Activated T-cell treated with anti-CD3 and anti-CD28 coated beads, Interleukin-2, amount 50 U/mL, for 24 hours (primary cell): ENCODE measurements at places on chromosomes 3 and 15.
A peak's percentile ranks its signal among the peaks of the same experiment; 100 is the strongest.

DNA sequence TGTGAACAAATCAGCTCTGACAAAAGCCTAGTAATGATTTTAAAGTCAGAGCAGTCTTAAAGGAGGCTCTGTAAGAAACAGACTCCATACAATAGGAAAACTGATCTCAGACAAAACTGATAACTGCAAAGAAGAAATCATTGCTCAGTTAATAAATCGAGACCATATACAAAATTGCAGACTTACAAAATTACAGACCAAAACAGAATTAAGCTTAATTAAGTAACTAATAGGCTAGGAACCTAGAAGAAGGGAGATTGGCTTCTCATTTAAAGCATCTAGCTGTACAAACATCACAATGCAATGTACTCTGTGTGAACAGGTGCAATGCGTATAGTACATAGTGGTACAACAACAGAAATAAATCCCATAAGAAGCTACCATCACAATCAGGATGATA lies 46.3 kb downstream of the ZBTB20 start:
- no peak for DNase-seq

- DNase-seq: no peak
Observed at GRCh38 chr15:64635499-64636495, 139.6 kb downstream of the RBPMS2 start.

- no peak for DNase-seq
Observed at GRCh38 chr3:52021489-52022268, 26.0 kb upstream of the RPL29 start.

- no peak for DNase-seq
Observed at GRCh38 chr15:53976844-53977392, 1.3 kb upstream of the UNC13C start.

DNA sequence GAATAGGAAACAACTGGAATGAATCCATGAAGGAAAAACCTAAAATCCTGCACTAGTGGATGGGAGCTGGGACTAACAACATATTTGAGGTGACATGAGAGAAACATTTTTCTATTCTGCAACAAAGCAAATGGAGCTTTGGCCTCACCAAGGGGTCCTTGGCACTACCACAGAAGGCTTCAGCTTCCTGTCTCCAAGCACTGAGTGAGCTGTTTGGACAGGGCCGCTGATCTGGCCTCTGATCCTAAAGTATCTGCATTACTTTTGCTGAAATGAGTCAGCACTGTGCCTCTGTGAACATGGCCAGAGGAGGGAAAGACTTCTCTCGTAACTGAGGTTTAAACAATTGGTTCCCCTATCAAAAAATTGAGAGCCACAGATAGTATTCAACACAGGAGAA lies 9.0 kb downstream of the ARPP21 start:
- no peak for DNase-seq

- no peak for DNase-seq
Observed at GRCh38 chr3:34056181-34056910, 257.9 kb downstream of the PDCD6IP start.

DNA sequence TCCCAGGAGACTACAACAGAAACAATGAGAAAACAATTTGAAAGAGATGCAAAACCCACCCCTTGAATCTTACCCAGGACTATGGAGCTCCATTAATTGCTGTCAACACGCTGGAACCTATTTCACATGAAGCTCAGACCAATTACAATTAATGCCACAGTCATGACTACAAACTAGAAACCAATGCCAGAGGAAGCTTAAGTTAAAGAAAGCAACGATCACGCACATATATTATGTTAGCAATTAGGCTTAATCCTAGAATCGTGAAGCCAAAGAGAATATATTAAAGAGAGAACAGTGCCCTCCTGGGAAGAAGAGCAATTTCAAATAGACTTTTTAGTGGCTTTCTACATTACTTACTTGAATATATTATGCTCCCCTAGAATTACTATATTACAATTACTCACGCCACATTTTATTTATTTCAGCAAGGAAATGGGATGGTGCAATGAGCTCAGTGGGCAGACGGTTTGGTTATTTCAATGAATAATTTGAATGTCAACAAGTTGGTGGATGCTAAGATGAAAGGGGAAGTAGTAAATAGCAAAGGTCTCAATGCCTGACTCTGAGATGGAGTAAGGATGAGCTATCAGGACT lies 125.5 kb downstream of the GREM1 start:
- no peak for DNase-seq

GRCh38 chr15:63402498-63403253 lies 21.0 kb upstream of the CA12 start:
- DNase-seq: no peak

GRCh38 chr3:182597621-182598041 lies 195.7 kb upstream of the ATP11B start:
- DNase-seq: no peak

- no peak for DNase-seq
Observed at GRCh38 chr3:170307671-170308405, 49.7 kb upstream of the SKIL start.

- no peak for DNase-seq
Observed at GRCh38 chr3:65632414-65632813, 406.3 kb downstream of the MAGI1 start.

DNA sequence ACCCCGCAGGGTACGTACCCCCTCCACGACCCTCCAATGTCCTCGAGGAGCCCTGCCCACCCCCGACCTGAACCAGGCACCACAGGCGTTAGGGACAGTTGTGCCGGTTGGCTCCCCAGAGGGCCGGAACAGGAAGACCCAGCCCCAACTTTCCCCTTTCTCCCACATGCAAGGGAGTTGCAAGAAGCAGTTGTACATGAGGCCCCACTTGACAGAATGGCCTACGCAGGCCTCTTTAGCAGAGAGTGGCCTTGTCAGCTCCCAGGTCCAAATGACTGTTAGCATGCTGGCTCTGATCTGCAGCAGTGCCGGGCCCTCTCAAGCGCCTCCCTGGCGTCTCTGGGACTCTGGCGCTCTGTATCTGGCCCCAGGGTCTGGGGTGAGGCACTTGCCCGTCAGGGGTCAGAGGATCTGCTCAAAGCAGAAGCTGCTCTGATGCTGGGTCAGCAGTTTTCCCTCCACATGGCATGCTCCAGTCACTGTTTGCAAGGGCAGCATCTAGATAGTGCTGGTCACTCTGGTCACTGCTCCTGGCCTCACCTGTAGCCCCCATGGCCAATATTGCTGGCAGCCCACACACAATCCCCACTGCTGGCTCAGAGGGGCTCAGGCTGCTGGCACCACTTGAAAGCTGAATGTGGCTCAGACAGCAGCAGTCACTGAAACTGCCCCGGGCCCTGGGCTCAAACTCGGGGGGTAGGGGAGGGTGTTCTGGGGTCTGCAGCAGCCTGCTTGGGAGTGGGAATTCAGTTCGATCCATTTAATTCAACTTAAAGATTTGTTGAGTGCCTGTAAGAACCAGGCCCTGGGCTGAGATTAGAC lies 254.5 kb downstream of the FAM43A start:
- DNase-seq: no peak

- no peak for DNase-seq
Observed at GRCh38 chr15:99467338-99467720, 98.5 kb upstream of the MEF2A start.

- DNase-seq: peak; percentile 64
Observed at GRCh38 chr15:28094732-28095521, 4.2 kb downstream of the OCA2 start.

DNA sequence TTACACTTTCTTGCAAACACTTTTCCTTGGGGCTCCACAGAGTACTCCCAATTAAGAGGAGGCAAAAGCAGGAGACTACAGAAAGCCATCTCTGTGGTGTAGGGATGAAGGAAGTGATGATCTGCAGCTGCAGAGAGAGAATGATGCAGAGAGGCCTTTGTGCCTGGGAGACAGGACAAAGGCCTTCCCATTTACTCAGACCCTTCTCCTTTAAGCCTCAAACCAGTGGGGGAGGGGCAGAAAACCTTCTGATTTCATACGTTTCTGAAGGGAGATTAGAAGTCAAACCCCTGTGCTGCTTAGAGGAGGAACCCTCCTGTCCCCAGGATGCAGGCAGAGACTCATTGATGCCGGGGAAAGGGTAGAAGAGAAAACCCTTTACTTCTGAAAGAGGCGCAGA lies 130.8 kb downstream of the NEO1 start:
- no peak for DNase-seq

DNA sequence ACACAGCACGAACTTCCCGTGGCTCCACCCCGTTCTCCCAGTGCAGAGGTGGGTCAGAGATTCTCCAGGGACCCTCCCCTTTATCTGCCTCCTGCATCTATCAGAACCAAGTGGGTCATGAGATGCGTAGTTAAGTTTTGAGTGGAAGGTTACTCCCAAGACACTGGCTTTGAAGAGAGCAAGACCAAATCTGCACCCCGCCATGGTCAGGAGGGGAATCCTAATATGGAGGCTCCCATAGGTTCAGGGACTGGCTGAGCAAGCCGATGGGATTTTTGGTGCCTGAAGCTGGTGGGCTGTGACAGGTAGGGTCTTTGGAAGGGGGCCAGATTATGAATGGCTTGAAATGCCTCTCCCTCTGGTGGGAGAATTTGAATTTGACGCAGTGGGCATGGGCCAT lies 207.0 kb upstream of the NR2E3 start:
- no peak for DNase-seq
